Stimulated activated CD8-positive, alpha-beta memory T cell treated with anti-CD3 and anti-CD28 coated beads, Interleukin-4, amount 100 ng/mL, for 1 hour (primary cell): ENCODE measurements at places on chromosomes 4 and X.

DNA sequence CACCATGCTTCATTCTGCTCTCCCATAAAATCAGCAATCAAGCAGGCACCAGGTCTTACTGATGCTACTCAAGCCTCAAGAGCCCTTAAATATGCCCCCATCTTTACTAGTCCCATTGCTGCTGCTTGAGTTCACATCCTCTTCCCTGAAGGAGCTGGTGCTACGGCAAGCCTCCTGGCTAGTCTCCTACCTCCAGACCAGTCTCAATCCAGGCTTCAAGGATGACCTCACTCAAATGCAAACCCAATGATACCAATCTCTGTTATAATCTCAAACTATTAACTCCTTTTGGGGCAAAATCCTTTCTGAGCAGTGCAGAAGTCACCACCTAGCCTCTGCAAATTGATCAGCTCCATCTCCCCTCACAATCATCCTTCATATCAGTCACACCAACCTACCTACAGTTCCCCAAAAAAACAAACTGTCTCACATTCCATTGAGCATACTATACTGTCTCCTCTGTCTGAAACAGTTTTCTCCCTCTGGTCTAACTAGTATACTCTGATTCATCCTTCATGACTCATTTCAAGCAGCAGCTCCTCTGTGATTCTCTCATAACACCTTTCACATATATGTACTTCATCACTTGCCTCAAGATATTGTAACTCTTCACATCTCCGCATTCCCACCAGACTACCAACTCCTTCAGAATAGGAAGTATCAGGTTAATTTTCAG, 30.0 kb downstream of the PAPSS1 start:
- no peak for DNase-seq

- no peak for DNase-seq
Measured at GRCh38 chr4:78971326-78971725, 32.1 kb upstream of the PAQR3 start.

DNA sequence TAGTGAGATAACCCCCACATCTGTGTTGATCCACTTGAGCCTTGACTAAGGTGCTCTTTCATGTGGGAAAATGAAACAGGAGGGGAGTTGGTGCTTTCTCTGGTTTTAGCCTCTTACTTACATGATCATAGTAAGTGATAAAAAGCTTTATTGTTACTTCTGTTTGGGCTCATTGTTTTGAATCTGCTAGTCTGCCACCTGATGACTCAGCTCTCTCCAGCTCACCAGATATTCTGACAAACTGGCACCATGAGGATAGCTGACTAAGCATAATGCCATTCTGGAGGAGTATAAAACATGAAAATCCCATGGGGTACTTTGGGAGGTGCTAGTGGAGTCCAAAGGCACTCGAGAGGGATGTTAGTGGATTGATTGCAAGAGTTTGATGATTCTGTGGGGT, 824.0 kb downstream of the RAPGEF2 start:
- DNase-seq, result no peak

GRCh38 chrX:75625232-75625631, 102.4 kb upstream of the ZDHHC15 start:
- DNase-seq, result no peak

- DNase-seq, result no peak
Measured at GRCh38 chr4:163440040-163440439, 33.5 kb downstream of the TKTL2 start.

DNA sequence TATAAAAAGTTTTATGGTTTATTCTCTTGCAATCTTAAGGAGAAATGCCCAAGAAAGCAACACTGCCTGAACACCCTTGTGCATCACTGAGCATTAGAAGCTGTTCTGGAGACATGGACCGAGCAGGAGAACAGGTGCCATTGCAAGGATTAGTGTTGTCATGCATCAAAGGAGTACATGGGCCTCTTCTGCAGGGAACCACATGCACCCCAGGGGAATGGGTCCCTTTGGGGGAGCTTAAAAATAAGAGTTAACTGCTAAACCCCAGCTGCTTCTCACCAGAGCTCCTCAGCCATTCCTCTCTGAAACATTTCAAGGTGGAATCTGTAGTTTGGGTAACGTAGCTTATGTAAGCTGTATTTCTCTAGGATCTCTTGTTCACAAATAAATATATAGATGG, 353.0 kb upstream of the SLC7A11 start:
- DNase-seq, result no peak

DNA sequence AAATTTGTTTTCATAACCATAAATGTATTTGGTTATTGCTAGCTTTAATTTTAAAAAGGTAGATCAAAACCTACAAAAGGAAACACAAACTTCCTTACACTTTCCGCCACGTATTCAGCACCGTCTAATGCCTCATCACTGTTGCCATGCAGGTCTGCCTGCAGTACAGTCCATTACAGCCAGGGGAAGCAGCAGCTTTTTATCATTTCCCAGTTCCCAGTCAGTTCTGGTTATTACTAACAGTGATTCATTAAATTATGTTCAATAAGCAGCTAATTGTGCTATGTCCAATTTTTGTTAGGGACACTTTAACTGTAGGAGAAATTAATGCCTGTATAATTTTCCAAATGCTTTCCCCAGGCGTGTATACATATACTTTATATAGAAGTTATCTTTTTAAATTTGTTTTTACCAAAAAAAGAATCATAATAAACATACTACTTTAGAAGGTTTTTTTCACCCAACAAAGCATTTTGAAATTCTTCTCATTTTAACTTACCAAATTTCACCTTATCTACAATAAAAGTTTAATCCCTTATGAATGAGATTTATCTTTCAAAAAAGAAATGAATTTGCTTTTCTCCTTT, 93.3 kb downstream of the ANXA3 start:
- DNase-seq, result peak; percentile 28

DNA sequence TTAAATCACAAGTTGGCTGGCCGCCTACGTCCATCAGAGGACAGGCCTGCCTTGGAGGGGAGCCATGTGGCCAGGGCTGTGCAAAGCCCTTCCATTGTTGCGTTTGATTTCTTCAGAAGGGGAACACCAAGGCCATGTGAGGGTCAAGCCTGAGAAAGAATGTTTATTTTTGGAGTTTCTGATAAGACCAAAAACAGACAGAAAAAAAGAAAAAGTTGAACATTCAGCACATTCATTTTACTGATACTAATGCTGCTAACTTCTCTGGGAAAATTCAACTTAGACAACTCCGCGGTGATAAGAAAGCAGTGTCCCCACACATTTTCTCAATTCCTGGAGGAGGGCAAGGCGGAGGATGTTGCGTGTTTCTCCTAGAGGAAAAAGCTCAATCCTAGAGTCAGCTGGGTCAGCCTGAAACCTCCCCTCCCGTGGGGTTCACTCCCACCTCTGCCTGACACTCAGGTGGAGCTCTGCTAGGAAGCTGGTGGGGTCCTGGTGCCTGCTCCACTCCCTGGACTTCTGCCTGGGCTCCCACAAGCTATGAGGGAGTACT, 63.5 kb downstream of the ANAPC4 start:
- DNase-seq, result no peak

DNA sequence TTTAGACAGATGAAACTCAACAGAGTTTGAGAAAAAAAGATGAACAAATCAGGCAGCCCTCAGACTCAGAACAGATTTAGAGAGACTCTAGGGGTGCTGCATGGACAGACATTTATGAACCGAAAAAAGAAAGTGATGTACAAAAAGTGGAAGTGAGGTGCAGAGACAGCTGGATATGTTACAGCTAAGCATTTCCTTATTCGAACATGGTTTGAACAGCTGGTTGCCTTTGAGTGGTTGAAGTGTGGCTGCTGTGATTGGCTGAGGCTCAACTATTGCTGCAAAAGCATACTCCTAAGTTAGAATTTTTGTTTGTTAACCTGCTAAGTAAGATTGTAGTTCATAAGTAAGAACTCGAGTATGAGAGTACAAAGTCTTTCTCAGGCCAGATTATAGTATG, 331.5 kb upstream of the PABPC4L start:
- DNase-seq, result no peak

GRCh38 chrX:149527705-149528104, 13.1 kb upstream of the EOLA1 start:
- DNase-seq, result no peak

DNA sequence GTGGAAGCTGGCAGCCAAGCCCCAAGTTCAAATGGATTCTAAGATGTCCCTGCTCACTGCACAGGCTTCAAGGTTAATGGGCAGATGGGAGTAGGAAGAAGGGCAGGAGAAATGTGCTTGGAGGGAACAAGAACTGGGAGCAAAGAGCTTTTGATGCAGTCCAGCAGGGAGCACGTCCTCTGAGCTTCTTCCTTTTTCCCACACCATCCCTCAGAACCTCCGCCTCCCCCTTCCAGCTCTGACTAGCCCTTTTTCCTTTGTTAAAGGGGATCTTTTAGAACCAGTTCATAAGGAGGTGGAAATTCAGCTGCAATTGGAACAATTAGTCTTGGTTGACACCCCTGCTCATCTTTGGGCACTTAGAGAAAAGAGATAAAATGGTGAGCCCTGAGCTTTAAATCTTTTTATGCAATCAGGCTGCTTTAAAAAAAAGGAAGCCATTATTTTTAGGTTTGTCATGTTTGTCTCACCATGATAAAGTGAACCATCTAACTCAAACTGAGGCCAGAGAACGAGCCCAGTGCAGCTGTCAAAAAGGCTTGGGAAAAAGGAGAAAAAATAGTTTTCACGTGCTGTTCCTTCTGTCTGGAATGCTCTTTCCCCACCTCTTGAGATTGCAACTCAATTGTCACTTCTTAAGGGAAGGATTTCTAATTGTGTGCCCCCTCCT, 135.8 kb upstream of the IL1RAPL2 start:
- DNase-seq, result no peak

DNA sequence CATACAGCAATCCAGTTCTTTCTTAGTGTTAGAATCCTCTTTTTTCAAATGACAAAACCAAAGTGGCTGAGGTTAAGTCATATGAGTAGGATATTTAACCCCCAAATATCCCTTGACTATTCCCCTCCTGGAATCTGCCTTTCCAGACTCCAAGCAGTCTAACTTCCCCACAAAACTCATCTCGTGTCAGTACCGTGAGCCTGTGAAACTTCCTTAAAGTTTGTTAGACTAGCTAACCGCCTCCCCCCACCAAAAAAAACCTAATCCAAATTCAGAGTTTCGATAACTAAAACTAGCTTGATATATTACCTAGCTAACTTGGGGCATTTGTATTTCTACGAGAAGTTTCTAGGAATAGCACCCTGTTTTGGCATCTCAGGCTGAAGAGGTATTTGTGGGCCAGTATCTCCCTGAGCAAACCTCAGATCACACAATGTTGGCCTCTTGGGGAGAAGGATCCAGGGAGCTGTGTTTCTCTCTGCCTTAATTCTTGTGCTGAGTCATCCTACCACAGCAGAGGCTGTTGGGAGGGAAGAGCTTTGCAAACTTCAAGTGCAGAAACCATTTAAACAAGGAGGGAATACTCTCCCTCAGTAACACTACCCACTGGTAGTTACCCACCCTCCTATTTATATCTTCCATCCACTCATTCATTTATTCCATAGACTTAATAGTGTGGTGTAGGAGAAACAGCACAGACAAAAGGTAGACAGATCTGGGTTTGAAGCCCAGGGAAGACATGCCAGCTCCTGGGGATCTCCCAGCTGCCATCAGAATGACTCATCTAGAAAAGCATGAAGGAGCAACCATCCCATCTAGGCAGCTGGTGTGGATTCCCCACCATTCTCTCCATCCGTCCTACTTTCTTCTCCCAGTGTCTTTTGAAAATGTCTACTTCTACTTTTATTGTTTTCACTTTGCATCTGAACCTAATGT, 39.3 kb upstream of the TXK start:
- no peak for DNase-seq

DNA sequence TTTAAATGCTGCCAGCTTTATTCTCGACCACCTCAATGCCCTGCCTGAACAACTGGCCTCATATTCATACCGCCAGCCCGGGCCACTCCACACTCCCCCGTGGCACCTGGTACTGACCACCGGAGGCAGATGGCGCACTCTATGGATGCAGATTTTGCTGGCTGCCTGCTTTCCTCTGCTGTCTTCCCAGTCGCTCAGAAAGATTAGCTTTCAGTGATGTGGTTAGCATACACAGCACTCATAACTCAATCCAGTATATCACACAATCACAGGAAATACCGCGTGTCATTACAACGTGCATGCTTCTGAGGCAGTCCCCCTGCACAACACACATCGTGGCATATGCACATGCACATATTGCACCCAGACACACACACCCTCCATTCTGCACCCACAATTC, 147.2 kb upstream of the BCOR start:
- no peak for DNase-seq
